ENCODE measurements at places on chromosomes 7 and 10.

DNA sequence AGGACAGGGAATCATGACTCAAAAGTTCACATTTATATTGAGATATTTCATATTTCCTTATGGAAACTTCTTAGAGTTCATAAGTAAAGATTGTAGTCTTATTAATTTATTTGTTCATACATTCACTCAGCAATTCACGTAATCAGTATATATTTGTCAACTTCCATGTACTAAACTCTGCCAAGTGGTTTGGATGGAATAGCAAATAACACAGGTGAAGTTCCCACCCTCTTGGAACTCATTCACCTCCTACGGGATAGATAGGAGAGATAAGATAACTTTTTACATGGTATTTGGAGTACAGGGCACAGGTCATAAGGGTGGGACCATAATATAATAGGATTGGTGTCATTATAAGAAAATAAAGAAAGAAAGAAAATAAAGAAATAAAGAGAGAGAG, 234.0 kb downstream of the CDC14C start:
- no peak for DNase-seq

DNA sequence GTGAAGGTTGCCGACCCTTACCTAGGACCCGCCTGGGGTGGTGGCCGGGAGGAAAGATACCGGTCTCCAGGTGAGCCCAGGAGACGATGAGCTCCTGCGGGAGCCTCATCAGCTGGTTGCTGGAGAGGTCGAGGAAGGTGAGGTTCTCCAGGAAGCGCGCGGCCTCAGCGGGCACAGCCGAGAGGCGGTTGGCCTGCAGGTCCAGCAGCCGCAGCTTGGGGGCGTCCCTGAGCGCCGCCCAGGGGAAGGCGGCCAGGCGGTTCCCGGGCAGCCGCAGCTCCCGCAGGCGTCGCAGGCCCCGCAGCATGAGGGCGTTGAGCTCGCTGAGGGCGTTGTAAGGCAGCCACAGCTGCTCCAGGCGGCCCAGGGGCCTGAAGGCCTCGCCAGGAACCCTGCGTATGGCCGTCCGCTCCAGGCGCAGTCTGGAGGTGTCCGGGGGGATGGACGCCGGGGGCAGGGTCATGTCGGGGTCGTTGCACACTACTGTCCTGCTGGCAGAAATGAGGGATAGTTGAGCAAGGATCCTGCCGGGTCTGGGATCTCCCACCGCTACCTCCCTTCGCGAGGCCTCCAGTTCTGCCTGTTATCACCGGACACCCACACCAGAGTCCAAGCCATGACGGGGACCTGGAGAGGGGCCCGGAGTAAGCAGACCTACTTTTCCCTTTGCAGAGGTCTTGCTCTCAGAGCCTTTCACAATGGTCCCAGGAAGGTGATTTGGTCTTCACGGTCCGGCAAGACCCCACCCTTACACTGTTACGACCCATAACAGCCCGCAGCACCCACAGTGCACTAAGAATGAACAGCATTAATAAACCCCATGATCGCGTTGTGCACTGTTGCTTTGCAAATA, 3.9 kb downstream of the LRIT1 start:
- no peak for DNase-seq

GRCh38 chr7:30879139-30880124, 32.2 kb upstream of the AQP1 start:
- DNase-seq = no peak

DNA sequence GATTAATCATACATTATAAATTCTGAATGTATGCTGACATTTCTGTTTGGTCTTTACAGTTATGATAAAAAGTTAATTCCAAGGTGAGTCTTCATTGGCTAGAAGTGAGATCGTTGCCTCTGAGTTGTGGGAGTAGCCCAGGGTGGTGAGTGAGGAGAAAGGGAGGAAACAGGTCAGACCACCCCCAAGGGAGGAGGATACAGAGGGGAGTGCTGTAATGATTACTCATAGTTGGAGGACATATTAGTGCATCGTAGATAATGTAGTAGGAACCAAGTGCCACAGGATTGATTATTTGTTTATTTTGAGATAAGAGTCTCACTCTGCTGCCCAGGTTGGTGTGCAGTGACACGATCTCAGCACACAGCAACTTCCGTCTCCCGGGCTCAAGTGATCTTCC, 672.2 kb downstream of the INHBA start:
- DNase-seq = no peak

GRCh38 chr10:75238182-75239095, 2.7 kb upstream of the COMTD1 start:
- no peak for DNase-seq

DNA sequence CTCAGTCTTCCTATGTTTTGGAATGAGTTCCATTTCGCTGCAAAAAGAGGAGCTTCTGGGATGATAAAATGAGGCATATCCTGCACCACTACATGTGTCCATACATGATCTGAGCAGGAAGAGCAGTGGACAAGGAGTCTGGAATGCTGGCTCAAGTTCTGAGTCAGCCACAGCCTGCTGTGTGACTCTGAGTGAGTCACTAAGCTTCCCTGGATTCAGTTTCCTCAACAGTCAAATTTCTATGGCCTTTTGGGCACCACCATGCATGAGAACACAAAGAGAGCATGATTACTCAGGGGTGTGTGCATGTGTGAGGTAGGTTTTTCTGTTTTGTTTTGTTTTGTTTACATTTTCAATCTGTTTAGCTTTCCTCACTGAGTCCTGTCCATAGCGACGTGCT, 254.6 kb downstream of the ANKRD30A start:
- DNase-seq = no peak

- DNase-seq = no peak
Measured at GRCh38 chr7:157554393-157555238, 217.8 kb downstream of the DNAJB6 start.

DNA sequence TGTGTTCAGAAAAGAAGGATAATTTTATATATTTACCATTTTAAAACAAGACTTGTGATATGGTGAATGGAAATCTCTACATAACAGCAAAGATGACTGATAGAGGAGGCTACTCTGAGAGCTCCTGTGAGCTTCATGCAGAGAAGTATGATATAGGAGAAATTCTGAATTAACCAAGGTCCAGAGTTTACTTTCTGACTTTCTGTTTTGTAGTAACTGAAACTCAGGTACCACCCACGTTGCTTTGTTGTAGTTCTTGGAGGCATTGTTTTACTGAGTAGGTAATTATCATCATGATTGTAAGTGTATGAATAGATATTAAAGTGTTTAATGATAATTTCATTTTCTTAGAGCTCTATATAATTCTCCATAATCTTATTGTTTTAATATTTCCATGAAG, 18.0 kb upstream of the SFR1 start:
- no peak for DNase-seq

- no peak for DNase-seq
Measured at GRCh38 chr10:131547129-131547799, 235.7 kb upstream of the TCERG1L start.

DNA sequence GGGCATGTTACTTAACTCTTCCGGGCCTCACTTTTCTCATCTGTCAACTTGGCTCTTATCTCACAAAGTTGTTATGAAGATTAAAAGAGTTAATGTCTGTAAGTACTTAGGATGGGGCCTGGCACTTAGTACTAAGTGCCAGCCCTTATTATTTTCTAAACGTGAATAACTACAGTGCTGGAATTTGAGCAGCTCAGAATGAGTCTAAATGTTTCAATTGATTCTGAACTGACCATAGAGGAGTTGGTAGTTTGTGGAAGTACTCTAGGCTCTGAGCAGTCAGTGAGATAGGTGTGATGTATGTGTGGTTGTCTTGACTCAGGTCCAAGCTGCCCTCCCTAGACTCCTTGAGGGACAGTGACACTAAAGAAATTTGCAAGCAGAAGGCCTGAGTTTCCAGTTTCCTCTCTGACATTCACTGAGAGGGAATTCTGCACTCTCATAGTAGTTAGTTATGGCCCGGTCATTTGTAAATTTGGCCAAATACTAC, 18.5 kb upstream of the JAZF1 start:
- DNase-seq = no peak

DNA sequence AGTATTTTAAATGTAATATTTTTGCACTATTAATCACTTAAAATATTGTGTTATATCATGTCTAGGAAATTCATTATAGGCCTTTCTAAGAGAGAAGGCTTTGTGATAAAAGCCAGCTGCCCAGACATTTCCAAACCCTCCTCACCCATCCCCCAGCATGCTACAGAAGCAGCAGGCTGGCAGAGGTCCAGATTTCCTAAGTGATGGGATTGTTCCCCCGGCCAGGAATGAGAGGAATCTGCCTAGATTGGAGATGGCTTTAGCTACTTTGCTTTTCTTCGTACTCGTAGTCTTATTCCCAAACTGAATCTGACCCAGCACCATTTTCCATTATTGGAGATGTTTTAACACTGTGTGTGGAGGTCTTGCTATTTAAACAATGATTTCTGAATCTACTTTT, 29.4 kb downstream of the CDK14 start:
- no peak for DNase-seq

- DNase-seq = no peak
Measured at GRCh38 chr7:103504505-103505135, 58.6 kb upstream of the SLC26A5 start.

DNA sequence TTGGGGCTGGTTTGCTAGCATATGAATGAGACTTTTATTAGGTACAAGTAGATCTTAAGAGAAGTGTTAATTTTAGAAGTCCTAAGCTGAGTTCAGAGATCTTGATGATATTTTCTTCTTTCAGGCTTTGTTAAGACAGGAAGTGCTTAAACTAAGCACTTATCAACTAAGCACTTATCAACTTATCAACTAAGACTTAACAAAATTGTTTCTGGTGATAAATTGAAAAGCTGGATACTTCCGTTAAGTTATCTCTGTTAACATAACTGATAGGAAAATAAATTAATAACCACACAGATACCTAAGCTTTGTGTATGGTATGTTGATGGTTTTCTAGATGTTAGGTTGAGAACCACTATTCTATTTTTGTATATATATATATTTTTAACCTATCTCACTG, 113.7 kb downstream of the PHTF2 start:
- DNase-seq = no peak

DNA sequence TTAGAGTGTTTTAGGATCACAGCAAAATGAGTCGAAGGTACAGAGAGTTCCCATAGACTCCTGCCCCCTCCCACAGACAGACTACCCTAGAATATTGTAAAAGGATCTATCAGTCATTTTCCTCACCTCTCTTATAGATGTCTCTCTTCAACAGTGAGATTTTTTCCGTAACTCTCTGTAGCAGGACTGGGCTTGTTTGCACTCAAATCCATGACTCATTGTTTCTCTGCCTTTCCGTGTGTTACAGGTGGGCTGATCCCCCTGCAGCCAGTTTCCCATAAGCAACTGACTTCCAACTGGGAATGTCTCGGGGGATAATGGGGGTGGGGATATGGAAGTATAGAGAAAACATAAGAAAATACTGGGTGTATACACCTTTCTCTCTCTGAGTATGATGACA, 921.0 kb downstream of the GATA3 start:
- DNase-seq = no peak

DNA sequence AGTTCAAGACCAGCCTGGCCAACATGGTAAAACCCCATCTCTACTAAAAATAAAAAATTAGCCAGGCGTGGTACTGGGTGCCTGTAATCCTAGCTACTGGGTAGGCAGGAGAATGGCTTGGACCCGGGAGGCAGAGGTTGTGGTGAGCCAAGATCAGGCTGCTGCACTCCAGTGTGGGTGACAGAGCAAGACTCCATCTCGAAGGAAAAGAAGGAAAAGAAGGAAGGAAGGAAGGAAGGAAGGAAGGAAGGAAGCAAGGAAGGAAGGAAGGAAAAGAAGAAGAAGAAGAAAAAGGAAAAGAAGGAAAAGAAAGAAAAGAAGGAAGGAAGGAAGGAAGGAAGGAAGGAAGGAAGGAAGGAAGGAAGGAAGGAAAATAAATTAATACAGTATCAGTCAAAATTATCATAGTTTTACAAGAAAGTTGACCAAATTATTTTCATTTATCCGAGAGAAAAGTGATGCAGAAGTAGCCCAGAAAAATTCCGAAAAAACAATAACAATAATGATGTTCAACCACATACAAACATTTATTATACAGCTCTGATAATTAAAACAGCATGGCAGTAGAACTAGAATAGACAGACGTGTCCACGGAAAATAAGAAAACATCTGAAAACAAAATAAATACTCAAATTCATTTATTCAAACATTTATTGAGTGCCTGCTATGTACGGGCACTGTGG, 292.4 kb upstream of the MKLN1 start:
- DNase-seq = no peak

- no peak for DNase-seq
Measured at GRCh38 chr7:95238252-95238943, 85.9 kb downstream of the PON1 start.

DNA sequence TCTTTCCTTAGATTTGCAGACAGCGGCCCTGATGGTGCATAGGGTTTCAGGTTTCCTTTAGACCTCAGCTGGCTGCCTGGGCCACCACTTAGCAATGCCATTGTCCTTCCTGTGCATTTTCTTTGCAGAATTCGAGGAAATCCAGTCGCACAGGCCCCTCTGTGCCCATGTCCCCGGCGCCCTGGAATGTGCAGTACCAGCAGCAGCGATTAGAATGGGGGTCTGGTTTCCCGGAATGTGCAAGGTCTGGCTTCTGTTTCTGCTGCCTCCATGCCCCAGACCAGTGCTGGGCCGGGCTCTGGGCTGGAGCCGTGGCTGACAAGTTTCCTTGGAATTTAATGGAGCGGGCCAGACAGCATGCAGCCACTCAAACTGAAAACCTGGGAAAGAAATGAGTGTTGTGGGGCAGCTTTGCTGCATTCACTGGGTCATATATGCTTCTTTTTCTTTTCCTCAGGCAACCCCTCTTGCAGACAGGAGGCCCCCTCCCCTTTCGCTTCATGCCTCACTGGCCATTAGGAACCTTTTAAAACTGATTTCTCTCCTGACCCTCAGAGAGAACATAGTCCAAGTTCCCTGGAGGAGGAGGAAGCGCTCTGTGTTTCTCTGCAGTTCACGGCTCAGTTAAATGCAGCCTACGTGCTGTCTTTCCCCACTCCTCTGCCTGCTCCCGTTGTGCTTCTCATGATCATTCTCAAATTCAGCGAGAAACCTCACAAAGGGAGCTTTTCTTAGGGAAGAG, 14.4 kb downstream of the HTRA1 start:
- DNase-seq = no peak

DNA sequence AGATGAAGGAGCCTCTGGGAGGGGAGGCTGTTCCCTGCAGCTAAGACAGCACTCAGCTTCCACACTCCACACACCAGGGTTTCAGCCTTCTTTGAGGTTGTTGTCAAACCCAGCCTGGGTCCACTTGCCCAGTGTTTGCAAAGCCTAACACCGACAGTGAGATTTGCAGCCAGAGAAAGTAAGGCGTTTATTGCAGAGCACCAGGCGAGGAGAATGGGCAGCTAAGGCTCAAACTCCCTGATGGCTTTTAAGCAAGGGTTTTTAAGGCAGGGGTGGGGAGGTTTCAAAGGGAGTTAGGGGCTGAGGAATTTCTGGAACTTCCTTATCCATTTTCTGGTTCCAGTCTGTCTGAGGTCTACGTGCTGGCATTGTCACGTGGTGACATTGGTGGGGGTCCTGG, 4.7 kb upstream of the ZNF775 start:
- DNase-seq = no peak

- DNase-seq = peak; percentile 34
Measured at GRCh38 chr7:87599336-87599735, 1.3 kb downstream of the ABCB1 start.

Measured in stimulated activated CD4-positive, alpha-beta T cell treated with anti-CD3 and anti-CD28 coated beads, Interleukin-4, amount 100 ng/mL, for 4 hours (primary cell).